ENCODE measurements at places on chromosomes 6 and 20.

DNA sequence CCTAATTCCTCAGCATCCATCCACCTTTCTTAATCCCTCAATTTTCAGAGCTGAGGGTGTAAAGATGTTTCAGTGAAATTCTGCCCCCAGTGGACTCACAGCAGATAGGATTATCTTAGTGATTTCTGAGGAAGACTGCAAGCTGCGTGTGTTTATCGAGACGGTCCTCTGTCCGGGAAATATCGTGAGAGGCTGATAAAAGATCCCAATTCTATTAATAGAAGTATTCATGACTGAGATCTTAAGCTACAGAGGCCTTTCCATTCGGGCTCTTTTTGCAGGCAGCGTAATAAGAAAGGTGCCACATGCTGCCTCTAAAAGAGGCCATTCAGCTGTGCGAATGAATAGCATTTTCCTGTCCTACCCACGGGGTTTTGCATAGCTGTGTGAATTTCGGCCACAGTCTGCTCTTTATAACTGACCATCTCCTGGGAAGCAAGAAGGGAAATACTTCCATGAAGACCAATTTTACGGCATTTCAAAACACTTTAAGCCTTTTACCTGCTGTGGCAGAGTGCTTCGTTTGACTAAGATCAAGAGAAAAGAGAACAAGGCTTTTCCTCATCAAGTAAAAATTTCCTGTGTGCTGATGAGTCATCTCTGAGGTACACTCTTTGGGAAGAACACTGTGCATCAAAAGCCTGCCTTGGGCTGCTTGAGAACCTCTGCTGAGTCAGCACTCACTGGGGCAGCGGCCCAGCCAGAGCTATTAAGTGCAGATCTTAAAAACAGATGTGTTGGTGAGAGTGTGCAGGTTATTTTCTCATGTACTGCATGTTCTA, 208.8 kb downstream of the ARHGAP18 start:
- peak; percentile 97 for DNase-seq

DNA sequence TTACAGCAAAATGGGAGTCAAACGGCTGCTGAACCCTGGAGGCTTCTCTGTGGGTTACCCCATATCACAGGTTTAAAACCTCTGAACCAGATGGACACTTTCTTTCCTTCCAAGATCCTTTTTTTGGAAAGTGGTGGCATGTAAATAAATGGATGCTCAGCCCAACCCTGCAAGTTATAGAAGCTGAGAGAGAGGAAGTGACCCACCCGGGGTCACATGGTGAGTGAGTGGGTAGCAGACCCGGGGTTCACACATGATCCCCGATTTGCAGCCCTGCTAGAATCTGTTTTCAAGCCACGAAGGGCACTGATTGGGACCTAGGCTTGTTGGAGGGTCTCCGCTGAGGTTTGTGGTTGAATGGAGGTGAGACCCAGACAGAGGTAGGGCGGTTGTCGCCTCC, 32.0 kb downstream of the SIRPA start:
- DNase-seq = no peak

DNA sequence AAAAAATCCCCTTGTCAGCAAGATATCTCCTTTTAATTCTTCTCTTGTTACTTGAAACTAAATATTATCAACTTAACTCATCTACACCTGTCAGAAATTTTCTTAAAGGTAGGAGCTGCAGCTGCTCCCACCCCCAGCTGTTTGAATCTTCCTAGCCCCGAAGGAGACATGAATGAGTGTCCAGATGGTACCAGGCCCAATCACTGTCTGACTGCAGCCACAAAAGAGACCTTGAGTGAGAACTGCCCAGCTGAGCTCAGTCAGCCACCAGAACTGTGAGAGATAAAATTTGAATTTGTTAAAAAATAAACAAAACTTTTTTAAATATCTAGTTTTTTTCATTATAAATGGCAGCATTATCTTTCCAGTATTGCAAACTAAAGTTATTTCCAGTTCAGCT, 84.7 kb downstream of the PRSS35 start:
- no peak for DNase-seq

- DNase-seq = no peak
Observed at GRCh38 chr6:47288267-47289090, 21.2 kb downstream of the TNFRSF21 start.

- no peak for DNase-seq
Observed at GRCh38 chr6:27765028-27765590, 147.1 kb downstream of the OR2B2 start.

GRCh38 chr6:89297695-89298351, 17.3 kb downstream of the GABRR2 start:
- DNase-seq = peak; percentile 98

DNA sequence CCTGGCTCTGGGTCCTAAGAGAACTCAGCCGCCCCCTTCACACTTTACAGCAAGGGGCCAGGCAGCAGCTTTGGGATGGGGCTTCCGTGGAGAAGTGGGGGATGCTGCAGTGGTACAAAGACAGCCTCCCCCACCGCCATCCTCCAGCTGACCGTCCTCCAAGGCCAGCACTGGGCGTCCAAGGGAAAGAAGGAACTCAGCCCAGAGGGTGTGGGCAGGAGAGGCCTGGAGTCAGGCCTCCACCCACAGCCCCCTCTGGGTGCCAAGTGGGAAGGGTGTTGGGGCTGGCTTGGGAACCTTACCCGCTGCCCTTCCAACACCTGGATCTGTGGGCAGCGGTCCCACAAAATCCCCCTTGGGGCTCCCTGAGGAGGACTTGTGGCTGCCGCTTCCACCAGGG, 13.1 kb downstream of the STMN3 start:
- no peak for DNase-seq

DNA sequence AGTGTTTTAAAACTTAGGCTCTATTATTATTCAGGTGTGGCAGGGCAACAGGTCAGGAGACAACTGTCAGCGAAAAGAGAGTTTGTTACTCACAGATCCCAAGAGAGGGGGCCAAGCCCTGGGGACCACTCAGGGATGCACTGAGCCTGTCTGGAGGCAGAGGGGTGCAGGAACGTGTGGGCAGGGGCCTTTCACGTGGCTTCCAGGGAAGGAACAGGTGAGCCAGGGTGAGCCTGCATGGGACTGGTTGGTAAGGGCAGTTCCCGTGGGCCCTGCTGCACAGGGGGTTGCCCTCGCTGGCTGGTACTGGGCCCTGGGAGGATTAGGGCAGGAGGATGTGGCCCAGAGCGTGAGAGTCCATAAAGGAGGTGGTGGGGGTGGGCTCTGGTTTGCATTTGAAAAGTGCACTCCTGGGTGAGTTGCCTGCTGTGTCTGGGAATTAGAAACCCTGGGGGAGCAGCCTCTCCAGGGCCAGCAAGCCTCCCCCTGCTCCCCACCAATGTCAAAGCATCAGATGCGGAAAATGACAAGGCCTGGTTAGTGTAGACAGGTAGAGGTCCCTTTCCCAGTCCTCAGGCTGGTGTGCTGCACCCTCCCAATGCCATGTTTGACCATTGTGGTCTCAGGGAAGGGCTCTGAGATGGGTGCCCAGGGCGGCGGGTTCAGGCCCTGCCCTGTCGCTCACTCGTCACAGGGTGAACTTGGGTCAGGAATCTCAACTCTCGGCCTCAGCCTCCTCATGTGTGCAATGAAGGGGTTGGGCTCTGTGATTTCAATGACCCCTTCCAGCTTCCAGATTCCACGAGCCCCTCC, 127.4 kb upstream of the RPS6KA2 start:
- no peak for DNase-seq

DNA sequence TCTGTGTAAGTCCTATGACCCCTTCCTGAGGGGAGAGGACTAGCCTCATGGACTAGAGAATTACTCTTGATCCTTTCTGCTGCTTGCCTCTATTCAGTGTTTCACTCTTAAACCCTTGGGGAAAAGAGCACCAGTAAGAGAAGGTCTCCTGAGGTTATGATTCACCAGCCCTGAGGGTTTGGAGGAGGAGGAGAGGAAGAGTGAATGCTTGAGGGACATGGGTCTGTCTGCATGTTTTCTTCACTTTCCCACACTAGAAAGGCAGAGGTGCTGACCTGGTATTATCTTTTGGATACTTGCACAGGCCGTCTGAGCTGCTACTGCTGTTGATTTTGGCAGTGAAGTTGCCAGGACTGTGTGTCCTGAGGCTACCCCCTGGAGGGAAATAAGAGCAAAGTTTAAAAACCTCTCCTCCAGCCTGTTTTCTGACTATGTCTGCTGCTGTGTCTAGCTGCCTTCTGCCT, 78.3 kb downstream of the CD109 start:
- DNase-seq = peak; percentile 97

- no peak for DNase-seq
Observed at GRCh38 chr6:89689732-89690131, 51.2 kb upstream of the LYRM2 start.

DNA sequence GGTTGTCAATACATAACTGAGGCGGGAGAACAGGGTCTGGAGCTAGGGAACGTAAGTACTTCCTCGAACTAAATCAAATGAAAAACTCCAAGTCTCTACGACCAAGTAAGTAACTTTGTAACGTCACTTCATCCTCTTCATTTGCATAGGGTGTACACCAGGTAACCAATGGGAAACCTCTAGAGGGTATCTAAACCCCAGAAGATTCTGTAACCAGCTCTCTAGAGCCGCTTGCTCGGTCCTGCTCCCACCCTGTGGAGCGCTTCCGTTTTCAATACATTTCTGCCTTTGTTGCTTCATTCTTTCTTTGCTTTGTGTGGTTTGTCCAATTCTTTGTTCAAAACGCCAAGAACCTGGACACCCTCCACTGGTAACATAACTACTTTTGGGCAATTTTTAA, 133.5 kb upstream of the TMEM170B start:
- no peak for DNase-seq

GRCh38 chr6:116011520-116011919, 49.2 kb downstream of the FRK start:
- no peak for DNase-seq

DNA sequence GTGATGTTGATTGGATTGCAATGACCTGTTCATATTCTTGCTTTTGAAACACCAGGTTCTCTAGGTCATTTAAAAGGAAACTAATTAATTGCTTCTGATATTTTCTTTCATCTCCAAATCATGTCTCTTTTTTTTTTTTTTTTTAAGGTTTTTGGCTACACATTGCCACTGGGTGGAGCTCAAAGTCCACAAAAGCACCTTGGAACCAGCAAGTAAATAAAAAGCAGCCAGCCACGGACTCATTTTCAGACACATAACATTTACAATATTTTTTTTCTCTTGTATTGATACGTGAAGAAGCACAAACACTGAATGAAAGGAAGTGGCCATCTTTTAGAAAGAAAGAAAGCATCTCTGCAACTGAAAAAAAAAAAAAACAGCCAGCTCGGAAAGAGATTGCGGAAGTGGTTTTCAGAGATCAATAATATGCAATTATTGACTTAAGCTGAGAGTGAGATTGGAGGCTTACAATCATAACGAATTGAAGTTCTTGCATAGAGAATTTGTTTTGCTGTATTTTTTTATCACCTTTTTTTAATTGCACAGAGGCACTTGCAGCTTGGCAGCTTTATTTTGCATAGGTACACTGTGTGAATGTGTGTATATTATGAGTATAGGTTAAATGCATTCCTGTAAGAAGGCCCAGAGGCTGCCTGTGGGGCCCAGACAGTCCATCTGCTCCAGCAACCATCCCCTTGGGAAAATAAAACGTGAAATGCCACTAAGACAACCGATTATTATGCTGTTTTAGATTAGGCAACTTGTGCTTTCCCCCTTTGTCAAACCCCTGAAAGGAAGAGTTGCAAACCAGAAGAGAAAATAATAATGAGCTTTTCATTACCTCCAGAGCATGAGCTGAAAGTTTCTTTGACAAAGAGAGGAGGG, 28.2 kb downstream of the CGA start:
- peak; percentile 57 for DNase-seq

- DNase-seq = peak; percentile 60
Observed at GRCh38 chr6:126804332-126805064, 314.0 kb upstream of the RSPO3 start.

- DNase-seq = no peak
Observed at GRCh38 chr20:61449057-61449609, 197.1 kb downstream of the CDH4 start.

DNA sequence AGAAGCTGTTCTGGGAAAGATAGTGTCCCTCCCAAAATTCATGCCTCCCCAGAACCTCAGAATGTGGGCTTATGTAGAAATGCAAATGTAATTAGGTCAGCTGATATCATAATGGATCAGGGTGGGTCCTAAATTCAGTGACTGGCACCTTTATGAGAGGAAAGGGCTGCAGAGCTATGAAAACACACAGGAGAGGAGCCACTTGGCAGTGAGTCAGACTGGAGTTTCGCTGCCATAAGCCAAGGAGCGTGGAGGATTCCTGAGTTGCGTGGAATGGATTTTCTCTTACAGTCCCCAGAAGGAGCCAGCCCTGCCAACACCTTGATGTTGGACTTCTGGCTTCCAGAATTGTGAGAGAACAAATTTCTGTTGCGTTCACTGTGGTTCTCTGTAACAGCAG, 249.8 kb upstream of the PMEPA1 start:
- DNase-seq = no peak

GRCh38 chr6:150409576-150410066, 40.8 kb downstream of the IYD start:
- DNase-seq = no peak

DNA sequence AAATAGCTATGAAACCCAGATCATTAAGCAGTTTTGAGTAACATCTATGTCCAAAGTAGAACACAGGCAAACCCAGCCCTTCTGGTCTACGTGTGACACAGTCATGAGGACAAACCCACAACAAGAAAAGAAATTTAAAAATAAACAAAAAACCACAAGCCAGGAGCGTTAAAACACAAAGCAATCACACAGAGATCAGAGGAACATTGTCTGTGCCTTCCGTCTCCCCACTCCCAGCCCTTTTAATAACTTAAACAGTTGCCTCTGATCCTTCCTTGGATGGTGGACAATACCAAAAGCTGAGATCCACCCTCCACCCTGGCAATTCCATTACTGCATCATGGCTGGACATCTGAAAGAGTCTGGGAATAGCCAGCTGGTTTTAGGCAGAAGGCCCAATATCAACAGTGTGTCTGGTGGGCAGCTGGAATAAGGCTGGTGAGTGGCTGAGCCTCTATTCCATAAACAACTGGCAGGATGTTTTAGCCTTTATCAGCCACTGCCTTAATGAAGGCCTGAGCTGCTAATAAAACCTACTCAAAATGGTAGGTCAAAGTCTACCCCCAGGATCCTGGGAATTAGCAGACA, 15.7 kb upstream of the LAMA4 start:
- no peak for DNase-seq

Data from LHCN-M2 (cell line).